ENCODE measurements at places on chromosomes 7 and 10.

GRCh38 chr10:126331101-126331500 lies 57.2 kb downstream of the ADAM12 start:
- DNase-seq: no peak

GRCh38 chr10:79285315-79286197 lies 61.7 kb upstream of the PPIF start:
- DNase-seq: no peak

DNA sequence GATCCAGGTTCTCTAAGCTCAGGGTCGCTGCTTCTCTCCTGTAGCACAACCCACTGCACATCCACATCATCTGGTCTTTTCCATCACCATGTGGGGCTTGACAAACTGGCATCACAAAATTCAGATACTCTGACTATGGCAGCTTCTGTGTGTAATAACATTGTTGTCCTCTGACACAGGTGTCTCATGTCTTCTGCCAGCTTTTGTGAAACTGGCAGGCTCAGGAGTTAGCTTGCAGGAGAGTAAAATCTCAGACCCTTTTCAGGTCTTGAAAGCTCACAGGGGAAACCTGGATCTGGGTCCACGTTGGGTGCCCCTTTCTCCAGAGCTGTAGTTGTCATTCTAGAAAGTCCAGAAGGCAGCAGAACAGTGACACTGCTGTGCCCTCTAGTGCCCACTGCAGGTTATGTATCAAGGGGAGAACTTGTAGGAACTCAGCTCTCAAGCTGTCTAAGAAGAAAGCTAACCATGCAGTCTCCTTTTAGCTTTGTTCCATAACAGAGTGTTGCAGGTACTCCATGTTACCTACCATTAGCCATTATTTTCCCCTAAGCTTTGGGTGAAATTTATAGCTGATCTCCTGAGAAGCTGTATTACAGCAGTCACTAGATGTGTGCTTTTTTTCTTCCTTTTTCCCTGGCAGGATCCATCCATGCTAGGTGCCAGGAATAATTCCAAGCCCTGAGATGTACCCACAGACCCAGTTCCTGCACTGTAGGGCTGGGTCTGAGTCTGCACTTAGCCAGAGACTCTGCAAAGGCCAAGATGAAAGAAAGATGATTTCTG lies 102.7 kb downstream of the ZNF248 start:
- DNase-seq: no peak

DNA sequence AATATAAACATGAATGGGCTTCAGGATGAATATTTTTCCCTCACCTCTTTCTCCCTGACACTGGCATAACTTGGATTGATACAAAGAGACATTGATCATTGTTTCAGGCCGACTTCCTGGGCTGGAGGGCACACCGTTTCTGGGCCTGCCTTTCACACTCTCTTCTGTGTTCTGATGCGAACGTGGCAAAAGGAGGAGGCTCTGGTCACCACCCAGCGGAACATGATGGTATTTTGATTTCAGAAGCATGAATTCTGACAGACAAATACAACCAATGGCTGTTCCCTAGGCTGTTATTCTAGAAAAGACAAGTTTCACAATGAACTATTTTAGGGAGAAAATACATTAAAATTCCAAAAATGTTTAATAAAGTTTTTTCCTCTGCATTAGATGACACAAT lies 534.5 kb upstream of the MKI67 start:
- no peak for DNase-seq

- peak; percentile 95 for DNase-seq
These were observed 77.3 kb downstream of the LRRN3 start for GRCh38 chr7:111168182-111168581.

DNA sequence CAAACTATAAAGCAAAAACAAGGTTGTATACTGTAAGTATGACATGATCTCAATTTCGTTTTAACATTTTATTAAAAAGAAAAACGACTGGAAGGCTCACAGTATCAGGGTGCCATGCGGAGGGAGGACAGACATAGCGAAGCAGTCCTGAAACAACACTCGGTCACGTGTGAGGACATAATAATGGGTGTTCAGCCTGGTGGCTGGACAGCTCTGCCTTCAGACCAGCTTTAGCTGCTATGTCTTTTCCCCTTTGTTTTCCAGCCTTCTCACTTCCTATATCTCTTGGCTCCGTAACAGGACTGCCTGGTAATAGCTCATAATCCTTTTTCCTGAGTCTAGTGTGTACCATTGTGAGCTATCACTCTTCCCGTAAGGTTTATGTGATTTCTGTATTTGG lies 18.4 kb upstream of the KLF14 start:
- DNase-seq: no peak

DNA sequence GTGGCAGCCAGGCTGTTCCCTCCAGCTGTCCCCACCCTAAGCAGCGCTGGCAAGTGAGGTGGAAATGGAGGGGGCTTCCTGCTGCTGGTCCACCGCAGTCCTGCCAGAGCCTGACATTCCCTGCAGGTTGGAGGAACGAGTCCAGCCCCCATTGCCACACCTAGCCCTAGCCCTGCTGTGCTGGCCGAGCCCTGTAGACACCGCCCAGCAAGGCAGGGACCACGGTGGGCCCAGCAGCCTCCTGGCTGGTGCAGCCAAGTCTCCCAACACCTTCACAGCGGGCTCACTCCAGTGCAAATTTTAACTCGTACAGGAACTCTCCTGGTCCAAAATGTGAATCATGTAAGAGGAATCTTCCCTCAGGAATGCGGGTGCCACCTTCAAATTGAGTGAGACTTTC lies 116.3 kb downstream of the PAXIP1 start:
- DNase-seq: no peak

- DNase-seq: no peak
These were observed 21.2 kb downstream of the CEP41 start for GRCh38 chr7:130419658-130420057.

GRCh38 chr7:70307544-70308106 lies 709.4 kb downstream of the AUTS2 start:
- DNase-seq: no peak

GRCh38 chr10:1358860-1359625 lies 302.9 kb downstream of the WDR37 start:
- DNase-seq: no peak

DNA sequence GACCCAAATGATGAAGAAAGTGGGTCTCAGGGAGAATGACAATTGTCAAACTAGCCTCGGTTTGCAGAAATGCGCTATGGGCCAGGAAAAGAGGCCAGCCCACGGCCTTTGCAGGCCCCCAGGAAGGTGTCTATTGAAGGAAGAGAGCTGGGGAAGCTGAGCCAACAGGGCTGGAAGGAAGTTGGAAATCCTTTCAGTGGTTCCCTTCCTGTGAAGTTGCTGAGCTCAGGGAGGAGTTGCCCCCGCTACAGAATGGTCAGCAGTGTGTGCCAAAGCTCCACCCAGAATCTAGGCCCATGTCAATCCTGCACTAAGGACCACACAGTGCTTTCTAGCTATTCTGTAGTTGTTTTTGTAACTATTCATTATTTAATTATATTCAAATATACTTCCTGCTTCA lies 91.6 kb upstream of the ANLN start:
- no peak for DNase-seq

- no peak for DNase-seq
These were observed 183.7 kb downstream of the FGFR2 start for GRCh38 chr10:121414366-121415062.

- DNase-seq: no peak
These were observed 719.1 kb downstream of the PCDH15 start for GRCh38 chr10:54081950-54082349.

DNA sequence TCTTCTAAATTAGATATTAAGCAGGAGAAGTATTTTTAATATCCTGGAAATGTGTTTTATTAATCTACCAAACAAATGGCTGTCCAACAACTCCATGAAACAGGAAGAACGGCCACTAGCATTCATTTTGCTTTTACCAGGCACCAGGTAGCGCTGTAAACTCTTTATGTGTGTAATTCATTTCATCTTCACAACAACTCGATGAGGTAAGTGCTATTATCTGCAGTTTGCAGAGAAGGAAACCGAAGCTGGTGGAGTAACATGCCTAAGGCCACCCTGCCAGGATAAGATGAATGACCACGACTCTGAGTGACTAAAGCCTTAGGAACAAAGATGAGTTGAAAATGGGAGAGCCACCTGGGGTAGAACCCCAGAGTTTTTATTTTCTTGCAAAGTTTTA lies 101.2 kb downstream of the KIAA1217 start:
- no peak for DNase-seq

- no peak for DNase-seq
These were observed 28.5 kb upstream of the DPYSL4 start for GRCh38 chr10:132158122-132158741.

DNA sequence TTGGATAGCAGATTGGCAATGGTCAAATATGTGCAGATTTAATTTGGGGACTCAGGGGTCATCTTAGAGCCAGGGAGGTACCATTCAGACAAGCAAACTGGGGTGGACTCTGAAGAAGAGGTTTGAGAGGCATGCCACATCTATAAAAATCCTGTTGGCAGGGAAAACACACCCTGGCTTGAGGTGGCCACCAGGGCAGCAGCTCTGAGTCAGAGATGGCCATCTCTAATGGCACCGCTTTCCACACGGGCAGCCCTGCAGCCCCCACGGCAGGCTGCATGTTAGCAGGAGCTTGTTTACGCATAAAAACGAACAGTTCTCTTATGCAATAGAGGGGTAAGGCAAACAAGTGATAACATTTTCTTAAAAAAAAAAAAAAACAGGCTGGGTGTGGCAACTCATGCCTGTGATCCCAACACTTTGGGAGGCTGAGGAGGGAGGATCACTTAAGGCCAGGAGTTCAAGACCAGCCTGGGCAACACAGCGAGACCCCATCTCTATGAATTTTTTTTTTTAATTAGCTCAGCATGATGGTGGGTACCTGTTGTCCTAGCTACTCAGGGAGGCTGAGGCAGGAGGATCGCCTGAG lies 14.9 kb downstream of the DLG5 start:
- DNase-seq: no peak

GRCh38 chr7:131604841-131605279 lies 48.4 kb upstream of the PODXL start:
- DNase-seq: no peak

DNA sequence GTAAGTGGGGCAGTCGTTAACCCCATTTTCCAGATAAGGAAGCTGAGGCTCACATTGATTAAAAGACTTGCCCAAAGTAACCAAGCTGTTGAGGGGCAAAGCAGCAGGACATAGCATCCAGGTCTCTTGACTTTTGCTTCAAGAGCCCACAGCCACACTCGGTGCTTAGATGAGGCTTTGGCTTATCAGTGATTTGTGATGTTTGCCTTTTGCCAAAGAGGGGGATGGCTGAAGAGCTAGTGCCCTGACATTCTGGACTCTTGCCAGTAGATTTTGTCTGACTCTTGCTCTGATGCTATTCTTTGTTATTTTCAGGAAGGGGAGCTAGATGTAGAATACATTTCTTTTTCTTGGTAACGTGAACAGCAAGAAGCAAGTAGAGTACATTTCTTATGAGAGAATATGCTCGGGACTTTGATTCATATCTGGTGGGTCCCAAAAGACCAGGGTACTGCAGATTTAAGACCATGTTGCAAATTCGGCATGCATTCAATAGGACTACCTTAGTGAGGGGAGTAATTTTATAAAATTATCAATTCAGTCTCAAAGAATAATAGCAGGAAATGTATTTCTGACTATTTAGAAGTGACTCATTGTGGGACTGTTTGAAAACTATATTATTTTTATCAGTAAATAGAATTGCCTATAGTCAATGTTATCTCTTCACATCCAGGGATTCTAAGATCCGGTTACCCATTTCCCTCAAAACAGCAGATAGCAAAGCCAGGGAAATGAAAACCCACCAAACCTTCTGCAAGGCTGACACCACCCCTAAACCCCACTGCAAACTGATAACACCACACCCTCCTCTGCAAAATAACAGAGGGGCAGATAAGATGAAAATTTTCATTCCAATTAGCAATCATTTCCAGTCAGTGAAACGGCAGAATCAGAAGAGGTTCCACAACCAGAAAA lies 180.0 kb upstream of the BMPER start:
- DNase-seq: no peak

- DNase-seq: no peak
These were observed 22.2 kb downstream of the SFMBT2 start for GRCh38 chr10:7388602-7389001.

GRCh38 chr7:80905334-80905733 lies 13.5 kb downstream of the SEMA3C start:
- no peak for DNase-seq

DNA sequence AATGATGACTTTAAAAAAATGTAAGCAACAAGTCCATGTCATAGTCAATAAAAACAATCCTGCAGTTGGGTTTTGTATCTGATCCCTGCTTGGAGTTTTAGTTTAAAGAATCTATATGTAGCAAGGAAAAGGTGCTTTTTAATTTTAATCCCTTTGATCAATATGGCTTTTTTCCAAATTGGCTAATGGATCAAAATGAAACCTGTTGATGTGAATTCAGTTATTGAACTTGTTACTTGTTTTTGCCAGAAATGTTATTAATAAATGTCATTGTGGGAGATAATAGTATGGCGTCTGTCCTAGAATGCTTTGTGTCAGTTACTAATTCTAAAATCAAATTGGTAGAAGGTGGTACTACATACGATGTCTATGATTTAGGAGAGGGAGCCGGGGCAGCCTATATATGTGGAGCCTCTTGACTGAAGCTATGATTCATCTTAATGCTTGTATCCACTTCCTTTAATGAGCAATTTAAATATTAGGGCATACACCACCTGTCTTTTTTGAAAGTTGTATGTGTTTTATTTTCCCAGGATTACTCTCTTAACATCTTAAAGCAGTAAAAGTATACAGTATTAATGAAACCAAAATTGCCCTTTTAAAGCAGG lies 10.3 kb upstream of the PBLD start:
- DNase-seq: no peak

DNA sequence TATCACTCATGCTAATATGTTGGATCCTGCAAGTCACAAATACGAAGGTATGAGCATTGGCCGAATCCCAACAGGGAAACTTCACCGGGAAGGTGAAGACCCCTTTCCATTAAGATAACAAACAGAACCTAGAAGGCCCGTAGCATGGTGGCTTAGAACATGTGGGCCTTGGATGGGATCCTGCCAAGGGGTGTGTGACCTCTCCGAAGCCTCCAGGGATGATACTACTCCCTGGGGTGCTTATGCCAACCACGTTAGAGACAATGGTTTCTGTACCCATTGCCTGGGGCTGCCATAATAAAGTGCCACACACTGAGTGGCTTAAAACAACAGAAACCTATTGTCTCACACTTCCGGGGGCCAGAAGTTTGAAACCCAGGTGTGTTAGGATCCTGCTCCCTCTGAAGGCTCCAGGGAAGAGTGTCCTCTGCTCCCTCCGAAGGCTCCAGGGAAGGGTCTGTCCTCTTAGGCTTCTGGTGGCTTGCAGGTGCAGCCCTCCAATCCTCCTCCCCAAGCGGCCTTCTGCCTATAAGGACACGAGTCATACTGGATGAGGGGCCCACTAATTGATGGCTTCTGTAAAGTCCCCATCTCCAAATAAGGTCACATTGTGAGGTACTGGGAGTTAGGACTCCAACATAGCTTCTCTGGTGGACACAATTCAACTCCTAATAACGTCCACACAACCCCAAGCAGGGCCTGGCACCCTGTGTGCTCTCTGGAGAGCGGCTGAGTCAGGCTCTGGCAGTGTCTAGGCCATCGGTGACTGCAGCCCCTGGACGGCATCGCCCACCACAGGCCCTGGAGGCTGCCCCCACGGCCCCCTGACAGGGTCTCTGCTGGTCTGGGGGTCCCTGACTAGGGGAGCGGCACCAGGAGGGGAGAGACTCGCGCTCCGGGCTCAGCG lies 992 bp upstream of the MGMT start:
- DNase-seq: no peak

- no peak for DNase-seq
These were observed 11.0 kb upstream of the PDCD4 start for GRCh38 chr10:110860576-110861241.

Measured in NCI-H2081 (cell line).